CD4-positive, alpha-beta T cell treated with Interleukin-1 beta for 1 hour (primary cell): ENCODE measurements at places on chromosomes 2 and 18.

- no peak for DNase-seq
Measured at GRCh38 chr2:49973436-49973835, 819.1 kb upstream of the FSHR start.

DNA sequence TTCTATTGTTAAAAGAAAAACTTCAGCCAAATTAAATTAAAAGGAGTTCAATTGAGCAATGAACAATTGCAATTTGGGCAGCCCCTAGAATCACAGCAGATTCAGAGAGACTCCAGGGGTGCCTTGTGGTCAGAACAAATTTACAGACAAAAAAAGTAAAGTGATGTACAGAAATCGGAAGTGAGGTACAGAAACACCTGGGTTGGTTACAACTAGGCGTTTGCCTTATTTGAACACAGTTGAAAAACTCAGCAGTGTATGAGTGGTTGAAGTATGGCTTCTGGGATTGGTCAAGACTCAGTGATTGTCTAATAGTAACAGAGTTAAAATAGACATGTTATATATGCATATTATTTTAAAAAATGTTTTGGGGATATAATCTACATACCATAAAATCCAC, 98.5 kb upstream of the ZSWIM2 start:
- no peak for DNase-seq

DNA sequence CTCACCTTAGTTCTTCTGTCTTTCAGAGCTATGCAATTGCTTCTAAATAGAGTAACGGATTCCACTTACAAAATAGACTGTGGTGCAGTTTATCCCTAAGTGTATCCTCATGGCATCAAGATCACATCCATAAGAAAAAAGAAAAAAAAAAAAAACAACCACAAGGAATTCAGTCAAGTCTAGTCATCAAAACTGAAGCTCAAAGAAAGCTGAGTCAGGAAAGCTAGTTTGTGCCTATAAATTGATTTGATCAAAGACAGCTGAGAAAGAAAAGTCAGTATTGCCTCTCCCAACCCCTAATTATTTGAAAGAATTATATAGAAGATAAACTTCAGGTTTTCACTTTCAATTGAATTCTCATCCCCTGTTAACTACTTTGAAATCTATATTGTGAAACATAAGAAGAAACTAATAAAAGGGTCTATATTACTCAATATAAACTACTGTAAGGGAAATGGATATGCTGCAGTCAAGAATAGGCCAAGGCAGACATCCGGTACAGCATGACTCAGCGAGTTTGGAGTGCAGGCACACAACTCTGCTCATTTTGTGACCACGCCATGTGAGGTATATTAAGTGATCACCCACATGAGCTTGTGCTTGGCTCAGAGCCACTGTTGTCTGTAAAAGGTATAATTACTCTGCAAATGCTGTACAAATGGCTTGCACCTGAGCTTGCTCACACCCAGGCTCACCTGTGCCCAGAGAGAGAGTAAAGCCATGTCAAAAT, 568.1 kb upstream of the CRIM1 start:
- DNase-seq = no peak

DNA sequence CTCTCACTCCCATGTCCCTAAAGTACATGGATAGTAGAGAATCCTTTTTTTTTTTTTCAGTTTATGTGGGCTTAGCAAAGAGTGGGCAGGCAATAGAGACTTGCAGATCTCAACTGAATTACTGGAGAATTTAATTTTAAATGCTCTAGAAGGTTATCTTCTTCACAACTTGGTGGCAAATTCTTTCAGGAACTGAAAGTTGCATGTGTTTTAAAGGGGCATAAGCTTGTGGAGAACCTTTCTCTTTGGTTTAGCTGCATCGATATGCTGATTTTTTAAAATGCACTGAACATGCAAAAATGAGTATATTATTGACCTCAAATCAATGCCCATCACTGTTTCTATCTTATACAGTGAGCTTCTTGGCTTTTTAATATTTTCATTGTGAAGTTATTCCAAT, 24.9 kb upstream of the GALNT3 start:
- no peak for DNase-seq
